ENCODE measurements at places on chromosomes 16 and 17.

DNA sequence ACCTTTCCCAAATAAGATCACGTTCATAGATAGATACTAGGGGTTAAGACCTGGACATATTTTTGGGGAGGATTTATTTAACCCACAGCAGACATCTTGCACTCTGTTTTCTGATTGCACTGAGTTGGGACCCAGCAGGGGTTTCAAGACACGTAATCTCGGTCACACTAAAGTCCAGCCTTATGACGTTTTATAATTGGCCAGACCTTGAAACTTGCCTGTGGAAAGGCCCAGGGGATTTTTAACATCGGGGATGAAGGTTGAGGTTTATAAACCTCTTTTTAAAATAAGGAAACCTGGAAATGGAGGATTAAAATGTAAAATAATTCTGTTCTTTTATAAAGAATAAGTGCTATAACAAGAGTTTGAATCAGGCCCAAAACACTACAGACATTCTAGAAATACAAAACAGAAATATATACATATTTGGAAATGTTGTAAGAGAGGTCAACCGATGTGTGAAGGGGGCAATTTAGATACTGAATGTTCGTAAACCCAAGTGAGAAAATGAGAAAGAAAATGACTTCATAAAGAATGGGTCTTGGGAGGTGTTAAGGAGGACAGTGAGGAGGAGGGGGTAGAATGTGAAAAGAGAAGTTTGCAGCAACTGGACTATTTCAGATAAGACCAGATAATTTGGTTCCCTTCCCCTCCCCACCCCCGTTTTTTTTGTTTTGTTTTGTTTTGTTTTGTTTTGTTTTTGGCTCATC, 61.1 kb upstream of the NOL11 start:
- no peak for DNase-seq

DNA sequence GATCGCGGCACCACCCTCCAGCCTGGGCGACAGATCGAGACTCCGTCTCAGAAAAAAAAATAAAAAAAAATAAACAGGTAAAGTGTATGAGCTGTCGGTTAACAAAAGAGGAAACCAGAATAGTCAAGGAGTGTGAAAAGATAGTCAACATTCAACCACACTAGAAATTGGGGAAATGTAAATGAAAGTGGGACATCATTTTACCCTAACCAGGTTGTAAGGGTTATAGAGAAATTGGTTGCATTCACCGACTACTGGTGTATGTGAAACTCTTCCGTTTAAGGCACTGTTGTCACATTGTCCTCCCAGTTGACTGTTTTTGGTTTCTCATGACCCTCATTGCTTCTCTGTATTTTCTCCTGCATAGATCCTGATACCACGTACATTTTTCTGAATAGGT, 62.8 kb downstream of the RABEP1 start:
- DNase-seq: no peak

- no peak for DNase-seq
Observed at GRCh38 chr16:82953517-82953916, 326.7 kb downstream of the CDH13 start.

- no peak for DNase-seq
Observed at GRCh38 chr16:89192956-89193575, 7.3 kb downstream of the SLC22A31 start.

- DNase-seq: no peak
Observed at GRCh38 chr17:38874505-38875400, 4.9 kb downstream of the LASP1 start.

GRCh38 chr17:58517378-58517927, 3.0 kb upstream of the MTMR4 start:
- DNase-seq: no peak

DNA sequence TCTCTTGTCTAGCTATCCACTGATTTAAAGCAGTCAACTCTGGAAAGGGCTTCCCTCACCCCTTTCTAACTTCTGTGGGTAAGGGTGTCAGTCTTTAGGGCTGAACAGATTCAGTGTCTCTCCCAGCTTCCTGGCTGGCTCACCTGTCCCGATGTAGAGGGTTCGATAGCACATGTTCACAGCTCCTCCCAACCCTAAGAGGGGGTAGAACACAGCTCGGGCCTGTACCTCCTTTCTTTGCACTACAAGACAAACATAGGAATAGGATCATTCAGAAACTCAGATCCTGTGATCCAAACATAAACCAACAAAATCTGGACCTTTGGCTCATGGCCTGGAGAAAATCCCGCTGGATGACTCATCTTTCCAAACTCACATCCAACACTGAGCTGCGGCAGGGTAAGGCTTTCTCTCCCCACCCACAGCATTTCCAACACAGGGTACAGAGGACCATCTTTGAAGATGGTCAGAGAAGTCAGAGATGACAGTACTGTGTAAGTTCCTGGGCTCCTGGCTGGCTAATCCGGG, 5.8 kb upstream of the DHRS13 start:
- no peak for DNase-seq

DNA sequence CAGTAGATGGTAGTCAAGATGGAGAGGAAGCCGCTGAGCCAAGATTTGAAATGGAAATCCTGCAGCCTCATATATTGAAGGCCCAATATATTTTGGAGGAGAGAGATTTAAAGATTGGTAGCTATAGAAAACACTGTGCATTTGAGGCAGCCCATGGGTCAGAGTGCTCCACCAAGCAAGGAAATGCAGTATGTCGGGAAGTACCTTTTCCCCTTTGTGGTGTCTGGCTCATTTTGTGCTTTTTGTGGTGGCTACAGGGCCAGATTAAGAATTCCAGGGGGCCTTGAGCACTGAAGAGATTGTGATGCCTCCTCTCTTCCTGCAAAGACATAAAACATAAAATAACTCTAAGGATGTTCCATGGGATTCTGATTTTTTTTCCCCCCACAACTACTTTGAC, 39.6 kb downstream of the CDRT15 start:
- DNase-seq: no peak

- DNase-seq: peak; percentile 65
Observed at GRCh38 chr17:81601525-81602120, 35.3 kb downstream of the NPLOC4 start.

DNA sequence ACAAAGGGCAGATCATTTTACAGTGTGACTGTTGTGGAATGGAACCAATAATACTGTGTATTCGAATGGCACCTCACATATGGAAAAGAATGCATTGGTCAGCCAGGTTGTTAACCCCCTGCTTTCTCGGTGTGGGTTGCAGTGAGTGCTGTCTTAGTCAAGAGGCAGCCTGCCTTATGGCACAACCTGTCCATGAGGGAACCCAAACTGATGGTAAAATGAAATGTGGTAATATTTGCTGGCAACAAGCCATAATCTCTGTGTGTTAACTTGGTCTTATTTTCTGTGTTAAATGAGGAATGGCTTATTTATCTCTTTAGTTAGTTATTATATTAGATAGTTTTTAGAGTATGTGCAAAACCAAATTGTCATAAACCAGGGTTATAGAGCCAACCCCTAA, 81.6 kb downstream of the TMC6 start:
- no peak for DNase-seq

DNA sequence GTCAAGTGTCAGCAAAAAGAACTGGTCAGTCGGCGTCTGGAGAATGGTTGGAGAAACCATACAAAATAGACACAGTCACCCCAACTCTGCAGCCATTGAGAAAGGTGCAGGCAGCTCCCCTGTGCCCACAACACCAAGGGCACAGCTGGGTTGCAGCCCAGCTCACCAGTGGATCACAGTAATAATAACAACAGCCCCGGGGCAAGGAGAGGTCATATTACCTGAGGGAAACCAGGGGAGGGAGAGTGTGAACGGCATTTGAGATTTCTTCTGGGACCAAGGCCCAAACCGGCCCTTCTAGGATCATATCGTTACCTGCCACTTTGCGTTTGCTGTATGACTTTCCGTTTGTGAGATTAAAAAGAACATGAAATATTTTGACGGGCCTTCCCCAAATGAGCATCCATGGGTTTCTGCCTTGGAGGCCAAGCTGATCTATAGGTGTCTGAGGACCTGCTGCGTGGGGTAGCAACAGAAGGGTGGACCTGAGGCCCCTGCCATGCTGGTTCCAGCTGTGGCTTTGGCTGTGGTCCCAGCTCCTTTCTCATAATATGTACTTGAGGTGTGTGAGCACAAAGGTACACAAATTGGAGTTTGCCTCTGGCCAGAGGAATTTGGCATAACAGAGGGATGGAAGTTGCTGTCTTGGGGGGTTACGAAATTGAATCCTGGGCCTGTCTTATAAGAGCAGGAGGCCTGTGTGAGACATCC, 154.6 kb downstream of the CMIP start:
- peak; percentile 85 for DNase-seq

DNA sequence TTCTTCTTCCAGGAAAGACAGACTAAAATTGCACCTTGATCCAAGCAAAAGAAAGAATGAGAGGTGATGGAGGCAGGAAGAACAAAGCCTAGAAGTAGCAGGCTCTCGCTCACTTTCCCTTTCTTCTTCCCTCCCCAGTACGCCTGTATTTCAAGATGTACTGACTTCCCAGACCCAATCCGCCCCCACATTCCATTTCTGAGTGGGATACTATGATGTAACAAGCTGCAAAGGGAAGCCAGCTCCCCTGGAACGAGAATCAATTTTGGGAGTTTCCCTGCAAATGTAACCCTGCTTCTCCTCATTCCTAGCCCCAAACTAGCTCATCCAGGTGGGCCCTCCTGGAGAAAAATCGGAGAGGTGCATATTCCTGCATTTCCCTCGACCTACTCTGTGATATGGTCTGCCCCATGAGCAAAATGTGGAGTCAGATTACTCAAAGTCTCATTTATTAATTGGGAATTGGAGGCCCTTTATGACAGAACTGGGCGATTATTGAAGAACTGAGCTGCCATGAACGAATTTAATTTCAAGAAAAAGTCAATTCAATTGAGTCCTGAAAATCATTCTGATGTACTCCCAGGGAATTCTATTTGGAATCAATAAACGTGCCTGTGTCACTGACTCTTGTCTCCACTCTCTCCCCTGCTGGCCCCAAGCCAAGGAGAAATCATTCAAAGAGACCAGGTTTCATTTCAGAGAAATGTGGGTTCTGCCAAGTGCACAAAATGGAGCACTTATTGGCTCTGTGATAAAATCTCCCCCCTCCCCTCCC, 398.9 kb downstream of the SHISA9 start:
- no peak for DNase-seq

DNA sequence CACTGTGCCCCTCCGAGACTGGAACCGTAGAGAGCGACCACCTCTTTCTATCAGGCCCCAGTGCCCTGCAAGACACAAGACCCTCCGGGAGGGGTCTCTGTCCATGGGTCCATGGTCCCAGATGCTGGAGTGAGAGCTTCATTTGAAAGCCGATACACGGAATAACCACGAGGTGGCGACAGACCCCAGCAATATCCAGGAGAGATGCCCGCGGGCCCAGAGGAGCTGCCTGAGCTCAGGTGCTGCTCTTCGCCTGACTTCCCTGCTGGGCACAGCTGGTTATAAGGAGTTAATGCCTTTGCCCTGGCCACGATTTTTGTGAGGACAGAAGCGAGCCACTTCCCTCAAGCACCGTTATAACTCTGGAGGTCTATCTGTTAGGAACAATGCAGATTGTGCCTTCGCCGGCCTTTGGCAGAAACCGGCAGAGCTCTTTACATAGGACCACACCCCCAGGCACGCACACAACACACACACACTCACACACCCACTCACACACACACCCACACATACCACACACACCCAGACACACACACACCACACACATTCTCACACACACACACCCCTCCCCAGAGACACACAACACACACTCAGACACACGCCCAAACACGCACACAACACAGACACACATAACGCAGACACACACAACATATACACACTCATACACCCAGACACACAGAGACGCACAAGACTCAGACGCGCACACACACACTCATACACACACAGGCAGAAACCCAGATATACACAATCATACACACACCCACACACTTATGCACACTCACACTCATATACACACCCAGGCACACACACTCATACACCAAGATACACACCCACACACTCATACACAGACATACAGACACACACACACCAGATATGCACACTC, 436.4 kb downstream of the SOX9 start:
- DNase-seq: peak; percentile 79

GRCh38 chr17:56367366-56367765, 214.1 kb downstream of the ANKFN1 start:
- DNase-seq: no peak

- no peak for DNase-seq
Observed at GRCh38 chr17:79832218-79833109, 6.8 kb downstream of the CBX4 start.

- DNase-seq: no peak
Observed at GRCh38 chr17:57394375-57394774, 138.1 kb downstream of the MSI2 start.

DNA sequence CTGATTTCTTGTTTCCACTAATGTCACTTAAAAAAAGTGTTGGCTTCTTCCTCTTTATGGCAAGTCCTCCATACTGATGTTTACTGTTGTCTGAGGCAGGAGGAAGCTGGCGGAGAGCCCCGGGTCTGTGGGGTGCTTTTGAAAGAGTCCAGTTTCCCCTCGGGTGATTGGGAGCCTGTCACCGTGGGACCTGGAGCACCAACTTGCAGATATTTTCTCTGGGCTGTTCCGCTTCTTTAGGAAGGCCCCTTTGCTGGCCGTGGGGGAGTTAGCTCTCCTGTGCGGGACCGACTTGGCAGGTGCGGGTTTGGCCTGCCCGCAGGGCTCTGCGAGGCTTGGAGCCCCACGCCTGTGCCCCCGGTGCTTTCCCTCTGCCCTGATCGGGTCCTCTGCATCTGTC, 3.1 kb downstream of the BANP start:
- no peak for DNase-seq

DNA sequence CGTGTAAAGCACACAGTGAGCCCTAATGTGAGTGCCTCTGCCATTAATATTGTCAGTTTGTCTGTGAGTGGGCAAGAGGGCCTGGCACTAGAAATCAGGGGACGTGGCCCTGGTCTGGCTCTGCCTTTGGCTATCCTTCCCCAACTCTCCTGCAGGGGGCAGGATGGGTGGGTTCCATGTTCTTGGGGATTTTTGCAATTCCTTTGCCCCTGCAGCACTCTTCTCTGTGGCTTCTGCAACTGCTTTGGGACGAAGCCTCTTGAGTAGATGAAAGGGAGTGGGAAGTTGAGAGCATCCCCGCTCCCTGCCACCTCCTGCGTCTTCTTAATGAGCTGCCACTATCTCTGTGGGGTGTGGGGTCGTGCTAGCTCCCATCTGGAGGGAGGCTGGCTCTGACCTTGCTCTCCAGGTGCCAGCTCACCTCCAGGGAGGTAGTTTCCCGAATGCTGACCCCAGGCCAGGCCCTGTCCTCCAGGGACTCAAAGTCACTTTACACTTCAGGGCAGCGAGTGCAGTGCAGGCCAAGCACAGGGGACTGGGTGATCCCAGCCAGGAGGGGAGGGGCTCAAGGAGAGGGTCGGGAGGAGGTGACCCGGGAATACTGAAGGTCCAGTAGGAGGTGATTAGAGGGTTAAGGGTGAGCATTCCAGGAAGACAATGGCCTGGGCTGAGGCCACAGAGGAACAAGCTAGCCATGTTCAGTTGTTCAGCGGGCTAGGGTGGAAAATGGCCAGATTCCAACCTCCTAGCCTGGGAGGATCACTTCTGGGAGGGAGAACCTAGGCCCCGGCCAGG, 121.0 kb upstream of the NLRP1 start:
- DNase-seq: no peak

DNA sequence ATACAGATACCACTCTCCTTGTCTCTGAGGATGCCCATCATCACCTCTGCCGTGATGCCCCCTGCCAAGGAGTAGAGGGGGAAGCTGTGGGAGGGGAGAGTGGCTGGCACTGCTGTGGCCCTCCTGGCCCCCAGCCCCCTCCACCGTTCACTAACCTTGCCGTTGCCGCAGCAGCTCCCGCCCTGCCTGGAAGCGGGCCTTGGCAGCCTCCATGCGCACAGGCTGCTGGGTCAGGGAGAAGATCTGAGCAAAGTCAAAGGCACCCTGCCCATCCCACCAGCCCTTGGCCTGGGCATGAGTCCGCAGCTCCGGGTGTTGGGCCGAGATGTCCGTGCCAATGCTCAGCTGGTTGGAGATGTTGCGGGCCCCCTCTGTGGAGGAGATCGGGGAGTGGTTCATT, 2.4 kb downstream of the SCRN2 start:
- DNase-seq: no peak
